Skin of body (tissue), 3 donors: ENCODE measurements at places on chromosomes 5 and 9. TPM values are rescaled to one million over a fixed set of nuclear protein-coding genes. Genes with fewer than 3 reads are reported as not detected.

- no peak for DNase-seq
Measured at GRCh38 chr5:132251220-132251725, 6.2 kb upstream of the PDLIM4 start.

DNA sequence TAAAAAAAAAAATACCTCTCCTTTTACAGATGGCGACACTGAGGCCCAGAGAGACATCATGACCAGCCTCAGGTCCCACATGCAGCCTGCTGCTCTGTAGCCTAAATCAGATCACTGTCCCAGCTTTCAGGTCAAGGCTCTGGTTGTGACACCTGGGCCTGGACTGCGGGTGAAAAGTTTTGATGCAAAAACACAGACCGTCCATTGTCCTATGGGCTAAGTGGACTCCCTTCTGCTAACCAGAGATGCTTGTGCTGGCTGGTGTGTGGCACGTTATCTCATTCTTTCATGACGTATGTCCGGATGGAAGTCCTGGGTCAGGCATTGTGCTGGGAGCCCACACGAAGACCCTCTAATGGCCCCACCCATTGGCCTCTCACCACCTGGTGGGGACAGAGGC, 7.8 kb downstream of the NEK6 start:
- no peak for DNase-seq

- no peak for DNase-seq
Measured at GRCh38 chr9:122084026-122084675, 9.0 kb downstream of the TTLL11 start.

GRCh38 chr5:77669677-77670076, 31.2 kb upstream of the OTP start:
- no peak for DNase-seq

The HAVCR2 gene
- 8.1 TPM for total RNA-seq

The TMEM215 gene
- 0.39 TPM for total RNA-seq

The PRRT1B gene
- total RNA-seq = not detected

The CDX1 gene
- 0.49 TPM for total RNA-seq

The PCDHB8 gene
- total RNA-seq = 0.49 TPM

The ZDHHC11 gene
- 4.1 TPM for total RNA-seq

GRCh38 chr9:122835313-122835731, 6.9 kb upstream of the PDCL start:
- no peak for DNase-seq
